Germinal center (tissue), 1 donor: ENCODE measurements at places on chromosomes 3 and 15.
A peak's percentile ranks its signal among the peaks of the same experiment; 100 is the strongest.

DNA sequence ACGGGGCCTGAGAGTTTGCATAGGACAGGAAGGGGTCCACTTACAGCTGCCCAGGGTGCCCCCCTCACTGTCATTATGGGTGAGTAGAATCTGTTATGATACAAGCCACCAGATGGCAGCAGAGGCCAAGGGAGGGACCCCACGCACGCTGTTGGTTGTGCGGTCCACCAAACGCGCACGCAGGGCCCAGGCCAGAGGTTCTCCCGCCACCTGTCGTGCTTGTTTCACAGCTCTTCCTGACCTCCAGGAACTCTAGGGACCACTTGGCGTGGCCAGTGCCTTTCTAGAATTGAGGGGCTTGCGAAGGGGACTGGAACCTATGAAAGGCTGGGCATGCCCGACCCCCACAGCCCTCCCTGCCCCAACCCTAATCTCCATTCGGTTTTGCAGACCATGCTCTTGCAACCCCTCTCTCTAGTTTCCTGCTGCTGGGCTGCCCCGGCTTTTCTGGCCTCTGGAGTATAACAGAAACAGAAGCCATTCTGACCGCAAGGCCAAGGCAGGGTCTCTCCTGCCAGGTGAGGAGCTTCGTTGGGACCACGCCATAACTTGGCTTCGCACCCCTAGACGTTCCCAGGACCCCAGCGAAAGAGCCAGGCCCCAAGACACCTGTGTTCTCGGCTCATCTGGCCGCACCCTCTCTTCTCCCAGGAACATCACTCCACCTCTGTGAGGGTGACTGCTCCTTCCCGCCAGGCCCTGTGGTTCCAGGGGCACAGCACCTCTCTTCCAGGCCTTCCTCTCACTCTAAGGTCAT lies 46.0 kb downstream of the ALDH1L1 start:
- DNase-seq = peak; percentile 49

GRCh38 chr3:165455793-165456192 lies 259.6 kb upstream of the SLITRK3 start:
- no peak for DNase-seq

DNA sequence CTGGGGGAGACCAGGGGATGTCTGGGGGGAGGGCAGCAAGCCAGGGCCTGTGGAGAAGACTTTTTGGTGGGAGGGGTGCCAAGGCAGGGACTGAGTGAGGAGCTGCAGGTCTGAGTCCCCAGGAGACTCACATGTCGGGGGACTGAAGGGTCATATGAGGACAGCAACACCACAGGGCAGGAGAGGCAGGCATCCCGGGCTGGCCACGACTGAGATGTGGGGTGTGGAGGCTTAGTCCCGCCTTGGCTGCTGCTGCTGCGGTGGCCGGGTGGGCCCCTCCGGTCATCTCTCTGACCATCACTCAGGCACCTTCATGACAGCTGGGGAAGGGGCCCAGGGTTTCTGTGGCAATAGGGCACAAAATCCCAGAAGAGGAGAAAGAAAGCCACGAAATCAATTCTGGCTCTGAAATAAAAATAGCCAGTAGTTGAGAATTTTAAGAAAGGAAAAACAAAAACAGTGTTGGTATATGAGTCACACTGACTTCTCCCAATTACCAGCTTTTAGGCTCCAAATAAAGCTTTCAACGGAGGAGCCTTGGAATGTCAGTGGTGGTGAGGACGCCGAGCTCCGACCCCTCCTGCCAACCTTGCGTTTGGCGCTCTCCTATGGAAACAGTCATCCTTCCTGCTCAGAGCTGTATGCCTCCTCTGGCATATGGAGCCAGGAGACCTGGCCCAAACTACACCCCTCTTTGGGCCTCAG lies 52.9 kb upstream of the ITGA11 start:
- no peak for DNase-seq

DNA sequence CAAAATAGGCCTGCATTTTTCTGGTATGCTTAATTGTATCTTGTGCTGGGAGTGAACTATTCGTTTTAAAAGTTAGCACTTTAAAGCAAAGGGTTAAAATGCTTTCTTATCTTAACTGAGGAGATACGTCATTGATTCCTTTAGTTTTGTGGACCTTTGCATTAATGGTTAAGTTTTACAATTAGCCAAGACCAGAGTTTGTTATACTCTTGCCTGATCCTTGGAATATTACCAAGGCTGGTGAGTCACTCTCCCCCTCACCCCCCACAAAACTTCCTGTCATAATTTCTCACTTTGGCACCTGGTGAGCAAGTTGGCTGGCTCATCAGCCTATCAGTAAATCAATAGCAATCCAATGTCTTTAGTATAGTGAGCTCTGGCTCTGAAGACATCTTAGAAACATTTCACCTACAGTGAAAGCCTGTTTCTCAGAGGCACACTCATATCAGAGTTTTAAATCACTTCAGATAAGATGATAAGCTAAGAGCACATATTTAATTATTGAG lies 26.7 kb downstream of the SLC2A2 start:
- no peak for DNase-seq

GRCh38 chr3:141368062-141368924 lies at the start of gene ZBTB38:
ZBTB38 (plus strand) TSS chr3:141368504; CDS start chr3:141442389, 73,885 bp downstream.
- DNase-seq = no peak

DNA sequence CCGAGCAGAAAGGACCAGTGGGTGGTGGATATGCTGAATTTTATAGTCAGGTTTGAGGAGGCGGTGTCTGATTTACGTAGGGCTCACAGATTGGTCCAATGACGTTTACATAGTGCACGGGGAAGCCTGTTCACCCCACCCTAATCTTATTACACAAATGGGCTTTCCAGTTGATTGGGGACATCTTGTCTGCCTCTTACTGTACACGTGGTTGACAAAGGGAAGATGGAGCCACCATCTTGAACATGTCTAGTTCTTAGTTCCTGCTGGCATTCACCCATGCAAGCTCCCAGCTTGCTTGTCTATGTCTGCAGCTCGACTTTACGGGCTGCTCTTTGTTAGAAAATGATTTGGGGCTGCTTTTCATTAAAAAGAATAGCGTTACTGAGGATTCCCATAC lies 332.0 kb upstream of the SLCO3A1 start:
- DNase-seq = no peak

DNA sequence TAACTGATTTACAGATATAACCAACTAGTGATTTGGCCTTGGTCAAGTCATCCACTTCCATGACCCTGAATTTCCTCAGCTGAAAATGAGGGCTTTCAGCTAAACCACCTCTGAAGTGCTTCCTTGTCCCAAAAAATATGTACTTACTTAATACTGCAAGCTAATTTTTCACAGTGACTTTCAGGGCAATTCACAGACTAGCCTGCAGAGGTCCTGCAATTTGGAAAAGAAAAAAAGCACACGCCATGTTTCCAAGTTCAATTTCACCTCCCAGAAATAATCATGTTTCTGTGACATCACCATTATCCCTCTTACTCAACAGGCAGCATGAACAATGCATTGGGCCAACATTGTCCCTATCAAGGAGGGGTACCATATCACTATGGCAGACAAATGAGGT lies 218.2 kb downstream of the SHOX2 start:
- DNase-seq = no peak

GRCh38 chr15:70531576-70531975 lies 231.8 kb downstream of the UACA start:
- no peak for DNase-seq

DNA sequence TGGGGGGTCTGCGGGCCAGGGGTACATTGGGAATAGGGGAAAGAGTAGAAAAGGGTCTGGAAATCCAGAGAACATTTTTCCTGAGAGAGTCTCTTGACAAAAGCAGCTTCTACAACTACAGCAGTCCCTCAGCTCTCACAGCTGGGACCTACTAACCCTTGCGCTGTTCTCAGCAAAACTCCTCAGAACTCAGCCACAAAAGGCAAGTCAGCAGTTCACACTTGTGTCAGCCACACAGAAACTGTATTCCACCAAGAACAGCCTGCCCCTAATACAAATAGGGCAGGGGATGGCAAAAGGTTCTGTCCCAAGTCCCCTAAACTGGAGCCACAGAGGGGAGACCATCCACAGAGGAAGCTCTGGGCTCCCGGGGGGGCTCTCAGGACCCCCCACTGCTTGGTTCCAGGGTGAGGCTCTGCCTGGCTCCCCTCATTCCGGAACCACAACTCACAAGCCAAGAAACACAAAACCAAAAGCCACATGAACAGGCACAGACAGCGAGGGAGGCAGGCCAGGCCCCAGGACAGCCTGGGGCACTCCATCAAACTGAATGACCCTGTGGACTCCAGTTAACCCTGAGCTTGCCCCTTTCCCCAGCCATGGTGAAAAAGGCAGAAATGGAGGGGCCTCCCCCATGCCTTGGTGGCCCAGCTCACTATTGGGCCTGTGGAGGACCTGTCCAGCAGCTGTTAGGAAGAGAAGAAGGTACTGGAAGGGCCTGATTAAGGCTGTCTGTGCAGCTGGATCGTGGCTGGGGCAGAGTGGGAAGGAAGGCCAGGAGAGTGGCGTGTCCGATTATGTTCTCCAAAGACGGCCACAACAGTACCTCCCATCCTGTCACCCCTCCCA lies 162.0 kb downstream of the CHSY1 start:
- no peak for DNase-seq

DNA sequence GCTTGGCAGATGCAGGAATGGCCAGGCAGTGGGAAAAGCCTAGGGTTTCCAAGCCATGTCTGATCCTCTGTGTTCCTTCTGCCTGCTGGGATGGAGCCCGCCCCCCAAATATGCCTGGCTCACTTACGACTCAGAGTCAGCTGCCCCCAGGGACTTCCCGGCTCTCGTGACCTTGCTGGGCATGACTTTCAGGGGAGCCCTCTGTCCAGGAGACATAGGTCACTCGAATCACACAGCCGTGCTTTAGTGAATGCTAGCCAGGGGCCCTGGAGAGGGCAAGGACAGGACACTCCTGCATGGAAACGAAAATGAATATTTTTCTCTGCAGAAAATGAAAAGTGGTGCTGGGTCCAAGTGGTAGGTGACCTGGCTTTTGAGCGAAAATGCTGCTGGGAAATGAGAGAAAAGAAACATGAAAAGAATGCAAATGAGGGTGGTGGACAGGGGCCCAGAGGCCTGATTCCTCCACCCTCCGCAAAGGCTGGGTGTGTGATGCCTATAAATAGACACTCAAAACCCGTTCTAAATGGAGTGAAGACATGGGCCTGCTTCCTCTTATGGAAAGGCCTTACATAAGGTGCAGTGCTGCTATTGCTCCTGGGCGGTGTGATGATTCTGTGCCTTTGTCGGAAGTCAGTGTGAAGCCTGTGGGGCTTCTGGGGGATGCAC lies 107.4 kb downstream of the APBA2 start:
- no peak for DNase-seq

- DNase-seq = no peak
These were observed 39.0 kb downstream of the MED12L start for GRCh38 chr3:151124476-151124875.

- DNase-seq = no peak
These were observed 23.4 kb upstream of the PPARG start for GRCh38 chr3:12265508-12265907.

GRCh38 chr3:172832983-172833382 lies 82.5 kb downstream of the ECT2 start:
- no peak for DNase-seq

GRCh38 chr3:10273702-10274305 lies 18.9 kb downstream of the GHRL start:
- DNase-seq = no peak

GRCh38 chr3:147038481-147038880 lies 367.9 kb downstream of the ZIC4 start:
- DNase-seq = no peak

DNA sequence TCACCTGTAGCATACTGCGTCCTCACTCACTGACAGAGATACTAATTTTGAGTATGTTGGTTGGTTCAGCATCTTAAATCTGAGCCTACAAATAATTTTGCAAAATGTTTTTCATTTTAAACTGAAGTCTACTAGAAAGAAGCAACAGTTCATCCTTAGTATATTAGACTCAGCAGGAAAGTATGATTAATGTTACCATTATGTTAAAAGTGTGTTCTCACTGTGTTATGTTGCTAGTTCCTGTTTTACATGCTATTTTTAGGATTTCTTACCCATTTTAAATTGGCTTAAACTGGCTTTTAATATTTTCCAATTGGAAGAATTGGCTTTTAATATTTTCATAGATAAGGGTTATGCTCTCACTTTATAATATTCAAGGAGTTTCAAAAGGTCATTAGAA lies 25.7 kb downstream of the ACKR4 start:
- no peak for DNase-seq

DNA sequence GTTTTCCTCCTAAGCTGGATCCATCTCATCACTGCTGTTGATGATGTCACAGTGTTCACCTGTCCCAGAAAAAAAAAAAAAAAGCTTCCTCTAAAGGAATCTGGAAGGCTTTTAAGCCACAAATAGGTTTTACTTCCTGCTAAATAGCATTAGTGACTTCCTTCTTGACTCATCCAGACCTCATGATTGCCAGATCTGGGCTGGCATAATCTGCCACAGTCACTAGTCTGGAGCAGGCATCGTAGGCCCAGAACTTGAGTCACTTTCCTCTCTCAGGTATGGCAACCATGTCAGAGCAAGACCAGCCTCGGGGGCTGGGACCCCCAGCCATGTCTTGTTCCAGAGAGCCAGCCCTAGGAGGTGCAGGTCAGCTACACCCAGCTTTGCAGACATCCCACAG lies 266.5 kb upstream of the CADM2 start:
- DNase-seq = no peak

DNA sequence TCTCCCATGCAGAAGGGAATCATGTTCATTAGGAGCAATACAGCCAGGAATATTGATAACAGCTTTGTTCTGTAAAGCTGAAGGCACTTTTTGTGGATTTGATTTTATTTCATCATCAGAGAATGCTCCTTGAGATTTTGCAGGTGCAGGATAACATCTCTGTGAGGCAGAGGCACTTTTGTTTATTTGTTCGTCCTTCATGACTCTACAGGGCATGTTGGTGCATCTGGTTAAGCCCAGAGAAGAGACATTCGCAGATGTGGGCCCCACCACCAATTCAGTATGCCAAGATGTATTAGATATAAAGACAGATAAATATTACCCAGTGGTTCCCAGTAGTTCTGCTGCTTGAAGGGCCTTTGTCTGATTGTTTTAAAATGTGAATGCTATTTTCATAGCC lies 368.1 kb upstream of the SEMA6D start:
- DNase-seq = no peak

GRCh38 chr3:194758716-194759115 lies 73.0 kb downstream of the FAM43A start:
- DNase-seq = no peak

DNA sequence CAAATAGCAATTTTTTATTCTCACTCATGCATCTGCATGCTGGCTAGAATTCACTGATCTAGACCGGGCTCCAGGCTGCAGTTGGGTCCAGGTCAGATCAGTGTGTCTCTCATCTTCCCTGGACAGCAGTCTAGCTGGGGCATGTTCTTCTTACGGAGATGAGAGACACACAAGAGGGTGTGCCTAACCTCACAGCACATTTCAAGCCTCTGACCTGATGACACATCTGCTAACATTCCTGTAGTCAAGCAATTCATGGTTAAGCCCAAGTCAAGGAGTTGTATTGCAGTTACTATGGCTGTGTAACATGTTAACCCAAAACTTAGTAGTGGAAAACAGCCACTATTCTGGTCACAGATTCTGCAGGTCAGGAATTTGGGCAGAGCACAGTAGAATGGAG lies 13.1 kb downstream of the BSN start:
- no peak for DNase-seq

- no peak for DNase-seq
These were observed 34.7 kb downstream of the HMCES start for GRCh38 chr3:129313415-129313664.
